Renal pelvis (tissue), 12 donors: ENCODE measurements at places on chromosomes 2 and 18.

- DNase-seq = no peak
Measured at GRCh38 chr2:131104487-131105155, 515 bp upstream of the PLEKHB2 start.

DNA sequence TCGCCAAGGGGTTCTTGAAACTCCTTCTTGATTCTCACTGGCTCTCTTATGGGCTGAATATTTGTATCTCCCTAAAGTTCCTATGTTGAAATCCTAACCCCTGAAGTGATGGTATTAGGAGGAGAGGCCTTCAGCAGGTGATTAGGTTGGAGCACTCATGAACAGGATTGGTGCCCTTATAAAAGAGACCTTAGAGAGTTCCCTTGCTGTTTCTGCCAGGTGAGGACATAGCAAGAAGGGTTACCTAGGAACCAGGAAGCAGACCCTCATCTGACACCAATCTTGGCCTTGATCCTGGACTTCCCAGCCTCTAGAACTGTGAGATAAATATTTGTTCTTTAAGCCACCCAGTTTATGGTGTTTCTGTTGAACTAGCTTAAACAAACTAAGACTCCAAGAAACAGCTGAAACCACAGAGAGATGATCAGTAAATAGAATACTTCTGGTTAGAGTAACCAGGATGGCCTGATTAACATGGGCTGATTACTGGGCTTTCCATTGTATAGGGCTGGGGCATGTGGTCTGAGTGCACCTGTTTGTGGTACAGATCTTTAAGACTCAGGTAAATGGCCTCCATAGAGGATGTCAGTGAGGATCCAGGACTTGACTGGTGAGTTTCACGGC, 7.7 kb upstream of the CDC42EP3 start:
- no peak for DNase-seq

DNA sequence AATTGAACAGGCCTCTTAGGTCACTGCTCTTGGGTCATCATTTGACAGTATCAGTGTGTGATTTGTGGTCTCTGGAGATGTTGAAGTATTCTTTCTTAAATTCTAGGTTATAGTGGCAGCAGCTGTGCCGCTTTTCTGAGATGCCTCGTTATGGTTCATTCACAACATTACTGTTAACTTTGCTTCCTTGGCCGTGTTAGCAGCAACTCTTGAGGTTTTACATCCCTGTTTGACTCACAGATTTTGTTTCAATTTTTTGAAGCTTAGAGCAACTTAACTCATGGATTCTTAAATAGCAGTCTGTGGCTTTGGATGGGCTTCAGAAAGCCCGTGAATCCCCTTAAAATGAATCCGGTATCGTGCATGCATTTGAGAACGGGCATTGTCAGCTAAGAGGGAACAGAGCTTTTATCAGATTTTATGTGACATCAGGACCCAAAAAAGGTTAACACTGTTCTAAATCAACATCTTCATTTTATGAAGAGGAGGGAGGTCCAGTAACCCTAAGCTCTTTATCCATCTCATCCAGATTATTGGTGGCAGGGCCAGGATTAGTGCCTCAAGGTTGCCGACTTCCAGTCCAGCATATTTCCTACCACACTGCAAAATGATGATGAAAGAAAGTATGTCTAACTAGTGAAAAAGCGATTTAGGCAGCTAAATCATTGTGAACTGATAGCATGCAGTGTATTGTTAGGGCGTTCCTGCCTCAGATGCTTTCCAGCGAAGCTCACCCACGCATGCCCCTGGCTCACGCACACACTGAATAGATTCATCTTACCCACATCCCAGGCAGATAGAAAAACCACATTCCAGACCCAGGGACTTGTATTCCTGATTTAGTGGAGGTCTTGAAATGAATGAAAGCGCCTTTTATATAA, 5.1 kb downstream of the TRIB2 start:
- DNase-seq = no peak

- DNase-seq = no peak
Measured at GRCh38 chr2:19225931-19226330, 132.5 kb downstream of the OSR1 start.

GRCh38 chr2:36088716-36089328, 266.8 kb upstream of the CRIM1 start:
- no peak for DNase-seq

DNA sequence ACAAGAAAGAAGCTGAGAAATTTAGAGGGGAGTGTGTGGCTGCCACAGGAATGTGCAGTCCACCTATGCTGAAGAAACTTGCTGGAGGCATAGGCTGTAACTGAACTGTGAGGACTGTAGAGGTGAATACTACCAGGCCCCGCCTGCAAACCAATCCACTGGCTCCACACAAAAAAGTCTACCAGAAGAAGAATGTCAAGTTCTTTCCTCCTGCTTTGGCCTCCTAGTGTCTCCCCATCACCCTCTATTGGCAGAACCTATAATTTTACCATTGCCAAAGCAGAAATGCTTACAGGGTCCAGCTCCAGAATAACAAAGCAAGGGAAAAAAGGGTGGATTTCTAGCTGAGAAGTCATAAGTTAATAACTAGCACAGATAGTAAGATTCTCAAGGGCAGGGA, 5.9 kb upstream of the ATP5MC3 start:
- DNase-seq = no peak

- DNase-seq = no peak
Measured at GRCh38 chr18:43650426-43650825, 373.1 kb upstream of the SYT4 start.

DNA sequence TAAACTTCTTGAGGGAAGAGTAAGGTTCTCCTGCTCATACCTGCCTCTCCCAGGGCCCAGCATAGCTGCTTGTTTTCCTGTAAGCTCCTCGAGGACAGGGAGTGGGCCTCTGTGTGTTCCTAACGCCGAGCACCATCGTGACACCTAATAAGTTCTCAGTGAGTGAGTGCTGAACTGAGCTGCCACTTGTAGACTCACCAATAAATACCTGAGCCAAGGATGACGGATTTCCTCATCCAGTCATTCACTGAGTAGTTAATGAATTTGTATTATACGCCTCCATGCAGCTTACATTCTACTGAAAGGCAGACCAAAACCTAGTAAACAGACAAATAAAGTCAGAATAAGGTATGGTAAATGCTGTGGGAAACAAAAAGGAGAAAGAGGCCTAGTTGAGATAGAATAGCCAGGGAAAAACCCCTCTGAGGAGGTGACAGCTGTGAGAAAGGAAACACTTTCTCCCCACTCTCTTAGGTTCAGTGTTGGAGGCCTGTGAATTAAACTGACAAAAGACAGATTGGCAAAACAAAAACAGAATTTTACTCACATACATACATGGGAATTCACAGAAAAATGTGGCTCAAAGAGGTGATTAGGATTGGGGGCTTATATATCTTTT, 138.6 kb downstream of the B3GNT2 start:
- DNase-seq = no peak

DNA sequence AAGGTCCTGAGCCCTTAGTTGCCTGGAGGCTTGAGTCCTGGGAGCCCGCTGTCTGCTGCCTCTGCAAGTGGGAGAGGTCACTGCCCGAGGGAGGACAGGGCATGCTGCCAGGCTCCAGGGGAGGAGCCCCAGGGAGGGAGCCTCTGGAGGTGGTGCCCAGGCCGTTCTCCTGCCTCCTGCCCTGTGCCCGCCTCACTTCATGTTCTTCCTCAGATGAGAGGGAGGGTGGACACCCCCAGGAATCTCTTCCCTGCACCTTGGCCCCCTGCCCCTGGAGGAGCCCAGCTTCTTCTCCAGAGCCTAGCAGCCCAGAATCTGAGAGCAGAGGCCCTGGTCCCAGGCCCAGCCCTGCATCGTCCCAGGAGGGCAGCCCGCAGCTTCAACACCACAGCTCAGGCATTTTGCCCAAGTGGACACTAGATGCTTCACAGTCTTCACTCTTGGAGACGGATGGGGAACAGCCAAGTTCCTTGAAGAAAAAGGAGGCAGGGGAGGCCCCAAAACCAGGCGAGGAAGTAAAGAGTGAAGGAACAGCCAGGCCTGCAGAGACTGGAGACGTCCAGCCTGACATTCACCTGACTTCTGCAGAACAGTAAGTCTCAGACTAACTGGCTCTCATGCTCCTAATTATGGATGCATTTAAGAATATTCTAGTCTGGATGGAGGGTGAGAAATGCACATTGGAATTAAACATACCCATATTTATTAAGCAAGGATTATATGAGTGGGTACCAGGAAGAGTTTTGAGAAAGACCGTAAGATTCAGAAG, 12.1 kb downstream of the PSD4 start:
- no peak for DNase-seq

DNA sequence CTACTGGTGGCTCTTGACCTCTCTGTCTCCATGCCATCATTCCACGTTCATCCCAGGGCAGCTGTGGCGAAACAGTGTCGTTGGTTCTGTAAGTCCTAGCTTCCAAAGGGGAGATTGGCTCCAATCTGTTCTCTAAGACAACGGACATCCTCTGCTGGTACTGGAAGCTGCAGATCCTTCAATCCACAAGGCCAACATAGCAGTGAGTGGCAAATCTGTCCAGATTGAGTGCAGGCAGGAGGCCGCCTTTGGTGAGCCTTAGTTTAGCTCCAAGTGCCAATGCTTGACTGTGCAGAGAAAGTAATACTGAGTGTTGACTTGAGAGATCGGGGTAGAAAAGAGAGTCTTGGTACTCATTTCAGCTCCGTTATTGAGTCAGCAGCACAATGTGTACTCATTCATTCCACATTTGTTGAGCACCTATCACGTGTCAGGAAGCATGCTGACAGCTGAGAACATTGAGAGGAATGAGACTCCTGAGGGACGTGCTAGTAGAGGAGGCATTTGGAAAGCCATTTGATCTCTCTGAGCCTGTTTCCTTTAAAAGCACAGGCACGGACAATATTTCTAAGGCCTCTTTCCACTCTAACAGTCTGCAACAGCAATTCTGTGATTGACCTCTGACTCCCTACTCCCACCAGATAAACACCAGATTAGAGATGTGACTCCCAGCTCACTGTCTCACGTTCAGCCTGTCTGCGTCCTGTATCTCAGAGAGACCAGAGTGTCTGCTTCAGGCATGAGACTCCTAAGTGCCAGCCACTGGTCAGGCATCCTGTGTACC, 306.0 kb downstream of the CLIP4 start:
- peak; percentile 88 for DNase-seq

DNA sequence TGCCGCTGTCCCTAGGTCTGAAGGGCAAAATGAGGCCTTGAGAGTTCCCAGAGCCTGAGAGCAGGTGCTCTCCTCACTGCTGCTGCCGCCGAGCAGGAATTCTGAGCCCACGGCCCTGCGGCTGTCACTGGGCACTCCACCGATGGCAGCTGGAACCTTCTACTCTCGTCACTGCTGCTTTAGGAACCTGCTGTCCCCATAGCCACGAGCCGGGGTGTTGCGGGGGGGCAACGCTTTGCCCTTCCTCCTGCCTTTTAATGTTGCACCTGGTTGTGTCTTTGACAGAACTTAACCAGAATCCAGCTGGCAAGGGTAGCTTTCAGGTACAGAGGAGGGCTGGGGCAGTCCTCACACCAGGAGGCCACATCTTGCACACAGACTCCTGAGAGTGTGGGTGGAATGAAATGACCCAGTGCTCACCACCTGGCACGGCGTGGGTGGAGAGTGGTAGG, 32.3 kb downstream of the NCK2 start:
- DNase-seq = no peak

GRCh38 chr18:42654556-42654955, 460.9 kb downstream of the RIT2 start:
- no peak for DNase-seq

DNA sequence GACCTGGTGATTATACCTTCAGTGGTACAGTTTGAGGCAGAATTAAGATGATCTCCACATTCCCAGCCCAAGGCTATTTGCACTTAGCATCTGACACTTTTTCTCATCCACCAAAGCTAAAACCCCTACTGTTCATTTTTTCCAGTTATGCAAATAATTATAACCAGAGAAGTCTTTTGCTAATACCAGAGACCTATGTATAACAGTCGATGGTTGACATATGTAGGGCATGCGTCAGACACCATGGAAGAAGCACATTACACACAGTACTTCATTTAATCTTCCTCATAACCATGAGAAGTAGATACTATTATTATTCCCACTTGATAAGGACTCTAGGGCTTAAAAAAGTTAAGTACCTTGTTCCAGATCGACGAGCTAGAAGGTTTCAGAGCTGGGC, 36.5 kb downstream of the AP1S3 start:
- DNase-seq = no peak

- DNase-seq = no peak
Measured at GRCh38 chr2:215107216-215108056, 31.0 kb downstream of the ABCA12 start.

- no peak for DNase-seq
Measured at GRCh38 chr2:47354848-47355204, 48.1 kb upstream of the MSH2 start.

DNA sequence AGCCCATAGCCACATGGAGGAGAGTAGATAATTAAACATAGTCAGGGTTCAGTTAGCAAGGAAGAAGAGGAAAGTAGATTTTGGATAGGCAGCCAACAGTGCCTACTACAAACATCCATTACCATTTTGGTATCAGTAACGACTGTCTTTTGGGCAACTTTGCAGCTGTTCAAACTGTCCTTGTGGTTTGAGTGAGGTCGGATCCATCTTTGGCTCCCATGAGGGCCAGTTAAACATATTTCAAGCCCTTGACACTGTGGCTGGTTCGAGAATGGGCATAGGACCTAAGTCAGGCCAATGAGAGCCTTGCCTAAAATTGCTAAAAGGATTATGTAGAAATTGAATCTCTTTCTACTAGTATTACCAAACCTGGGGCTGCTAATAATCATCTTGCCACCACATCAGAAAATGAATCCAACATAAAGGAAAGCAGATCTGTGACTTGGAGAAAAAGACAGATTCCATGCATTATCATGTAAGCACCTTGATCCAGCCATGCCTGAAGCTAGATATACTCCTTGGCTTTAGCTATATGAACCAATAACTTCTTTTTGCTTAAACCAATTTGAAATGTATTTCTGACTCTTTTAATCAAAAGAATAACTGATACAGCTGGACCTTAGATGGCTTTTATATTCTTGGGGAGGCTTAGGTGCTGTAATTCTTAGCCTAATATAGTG, 75.0 kb upstream of the STAM2 start:
- DNase-seq = no peak

DNA sequence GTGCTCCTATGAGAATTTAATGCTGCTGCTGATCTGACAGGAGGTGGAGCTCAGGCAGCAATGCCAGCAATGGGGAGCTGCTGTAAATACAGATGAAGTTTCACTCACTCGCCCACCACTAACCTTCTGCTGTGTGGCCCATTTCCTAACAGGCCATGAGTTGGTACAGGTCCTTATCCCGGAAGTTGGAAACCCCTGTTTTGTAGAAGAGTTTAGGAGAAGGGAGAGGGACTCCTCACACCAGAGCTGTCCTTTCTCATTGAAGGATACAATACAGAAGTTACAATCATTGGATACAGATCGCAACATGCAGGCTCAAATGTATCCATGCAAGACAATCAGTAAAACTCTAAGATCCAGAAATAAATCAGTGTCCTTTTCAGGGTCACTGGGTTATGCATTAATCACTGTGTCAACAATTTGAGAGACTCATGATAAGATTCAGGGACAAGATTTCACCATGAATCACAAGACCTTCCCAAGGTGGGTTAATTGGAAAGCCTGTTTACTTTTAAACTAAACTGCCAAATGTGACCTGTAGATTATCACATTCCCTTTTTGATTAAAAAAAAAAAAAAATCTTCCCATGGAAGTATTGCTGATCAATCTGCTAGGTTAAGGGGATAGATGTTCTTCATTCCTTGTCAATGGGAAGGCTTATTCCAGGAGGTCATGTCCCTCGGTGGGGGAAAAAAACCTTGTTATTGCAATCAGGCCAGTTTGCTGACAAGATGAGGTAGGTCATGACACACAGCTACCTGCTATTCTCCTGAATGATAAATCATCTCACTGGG, 97.2 kb downstream of the SP100 start:
- DNase-seq = no peak

- DNase-seq = no peak
Measured at GRCh38 chr2:212970132-212970531, 181.3 kb downstream of the IKZF2 start.

- no peak for DNase-seq
Measured at GRCh38 chr2:149744865-149745264, 157.3 kb upstream of the MMADHC start.
